HTR-8/SVneo (cell line): ENCODE measurements at places on chromosomes 2 and 18.

GRCh38 chr18:49399003-49399402, 61.4 kb downstream of the DYM start:
- no peak for DNase-seq

DNA sequence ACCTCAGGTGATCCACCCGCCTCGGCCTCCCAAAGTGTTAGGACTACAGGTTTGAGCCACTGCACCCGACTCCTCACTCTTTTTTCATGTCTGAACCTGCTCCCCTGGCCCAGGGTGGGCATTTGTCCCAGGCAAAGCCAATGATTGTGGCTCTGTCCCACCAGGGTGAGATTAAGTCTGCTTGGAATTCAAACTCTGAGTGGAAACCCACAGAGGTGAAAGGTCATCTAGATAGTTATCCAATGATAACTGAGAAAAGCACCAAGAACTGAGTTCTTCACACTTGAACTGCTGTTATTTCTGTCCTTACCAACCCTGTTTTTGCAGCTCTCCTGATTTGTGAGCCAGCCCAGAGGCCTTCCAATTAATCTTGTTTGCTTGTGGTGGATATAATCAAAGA, 62.4 kb upstream of the ACVR1 start:
- no peak for DNase-seq

DNA sequence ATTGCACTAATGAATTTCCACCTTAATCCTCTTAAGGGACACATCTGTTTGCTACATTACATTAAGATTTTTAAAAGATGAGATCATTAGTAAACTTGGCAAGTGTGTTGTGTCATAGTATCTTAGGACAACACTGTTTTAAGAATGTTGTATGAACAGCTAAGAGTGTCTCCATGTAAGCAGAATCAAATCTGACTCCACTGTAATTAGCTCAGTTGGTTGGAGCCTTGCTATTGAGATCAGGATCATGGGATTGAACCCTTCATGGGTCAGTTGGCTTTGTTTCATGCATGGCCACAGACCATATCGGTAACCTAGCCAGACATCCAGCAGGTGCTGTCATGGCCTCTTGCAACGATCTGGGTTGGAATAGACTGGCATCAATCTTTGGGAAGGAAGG, 5.2 kb downstream of the FHOD3 start:
- no peak for DNase-seq

DNA sequence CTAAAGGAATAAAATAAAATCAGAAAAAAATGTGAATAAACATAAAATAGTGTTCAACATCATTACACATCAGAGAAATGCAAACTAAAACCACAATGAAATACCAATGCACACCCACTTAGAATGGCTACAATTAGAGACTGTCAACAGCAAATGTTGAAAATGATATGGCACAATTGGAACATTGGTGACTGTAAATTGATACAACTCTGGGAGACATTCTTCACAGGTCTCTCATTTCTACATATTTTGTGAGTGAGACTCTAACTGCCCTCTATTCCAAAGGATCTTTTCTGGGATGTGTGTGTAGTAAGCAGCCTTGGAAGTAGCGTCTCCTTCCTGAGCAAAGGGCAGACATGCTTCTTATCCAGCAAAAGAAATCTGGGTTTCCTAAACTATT, 323.0 kb downstream of the FBXO15 start:
- DNase-seq: no peak

DNA sequence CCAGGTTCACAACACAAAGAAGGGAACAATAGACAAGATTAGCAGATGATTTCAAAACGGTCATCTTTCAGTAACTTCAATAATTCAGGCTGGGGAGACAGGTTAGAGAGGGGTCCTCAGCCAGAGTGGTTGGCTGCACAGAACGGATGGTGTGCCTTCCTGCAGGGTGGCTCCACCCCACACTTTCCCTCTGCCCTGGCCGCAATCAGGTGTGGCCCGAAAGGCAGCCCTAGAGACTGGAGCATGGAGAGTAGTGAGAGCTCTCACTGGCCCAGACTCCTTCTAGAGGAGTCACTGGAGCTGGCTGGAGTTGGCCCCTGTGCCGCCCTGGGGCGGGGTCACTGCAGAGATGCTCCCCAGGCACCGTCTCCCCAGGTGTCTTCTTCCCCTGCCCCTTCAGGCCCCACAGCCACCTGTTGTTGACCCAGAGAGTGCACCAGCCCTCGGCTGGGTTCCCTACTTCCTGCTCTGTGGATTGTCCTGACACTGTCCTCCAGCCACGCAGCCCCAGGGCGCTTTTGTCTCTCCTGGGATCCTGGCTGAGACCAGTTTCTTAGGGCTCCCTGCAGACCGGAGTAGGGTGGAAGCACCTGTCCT, 126.8 kb downstream of the PXDN start:
- no peak for DNase-seq

GRCh38 chr2:168432565-168433186, 23.4 kb upstream of the CERS6 start:
- DNase-seq: no peak

DNA sequence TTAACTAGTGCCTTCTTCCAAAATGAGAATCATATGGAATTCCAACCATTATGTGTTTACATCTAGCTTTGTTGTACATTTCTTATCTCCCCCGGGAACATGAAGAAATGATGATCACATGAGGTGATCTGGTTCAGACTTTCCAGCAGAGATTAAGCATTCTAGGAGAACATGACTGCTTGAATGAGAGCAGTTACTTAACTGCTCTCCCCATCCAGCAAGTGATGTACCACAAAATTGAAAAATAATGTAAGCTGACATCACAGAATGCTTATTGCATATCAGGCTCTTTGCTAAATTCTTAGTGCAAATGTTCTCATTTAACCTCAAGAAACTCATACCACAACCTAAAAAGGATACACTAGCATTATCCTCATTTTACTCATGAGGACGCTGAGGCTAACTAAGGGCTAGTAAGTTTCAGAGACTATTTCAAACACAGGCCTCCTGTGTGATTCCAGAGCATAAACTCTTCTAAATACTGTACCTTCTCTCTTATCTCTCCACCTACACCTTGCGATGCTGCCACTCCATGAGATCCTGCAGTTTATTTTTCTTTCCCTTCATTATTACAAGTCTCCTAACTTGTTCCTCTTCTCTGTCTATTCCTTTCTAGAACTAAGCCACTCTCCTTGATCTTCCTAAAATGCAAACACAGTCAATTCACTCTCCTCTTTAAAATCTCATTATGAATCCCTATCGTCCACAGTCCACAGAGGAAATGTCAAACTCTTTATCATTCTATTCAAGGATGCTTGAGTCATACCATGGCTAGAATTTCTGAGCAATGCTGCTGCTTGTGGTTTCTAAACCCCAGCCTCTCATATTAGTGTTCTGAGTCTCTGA, 1224.8 kb upstream of the ZEB2 start:
- peak; percentile 33 for DNase-seq

DNA sequence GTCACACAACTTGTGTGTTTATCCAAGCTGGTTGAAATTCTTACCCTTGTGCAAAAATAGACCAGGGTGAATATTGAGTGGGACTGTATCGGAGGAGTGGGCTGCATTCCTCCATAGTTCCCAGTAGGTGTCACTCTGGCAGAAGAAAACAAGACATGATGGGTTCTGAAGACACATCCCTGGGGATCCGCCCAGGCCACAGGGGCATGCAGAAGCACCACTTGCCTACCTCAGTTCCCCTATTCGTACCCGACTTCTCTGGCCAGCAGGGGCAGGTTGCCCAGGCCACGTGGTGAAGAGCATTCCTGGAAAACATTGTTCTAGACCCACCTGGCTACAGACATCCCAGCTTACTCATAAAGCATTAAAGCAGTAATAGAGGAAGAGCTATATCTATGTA, 168.2 kb downstream of the FAM210A start:
- peak; percentile 62 for DNase-seq
